ENCODE measurements at places on chromosomes 13 and 19.

GRCh38 chr13:113458253-113459065 is 5.2 kb upstream of the ADPRHL1 start:
- H3K4me3 ChIP-seq = no peak overlapping the region
- H3K27me3 ChIP-seq = no peaks in the 10 kb centered on the region
- DNase-seq = no peak
- H3K4me1 ChIP-seq = no peaks in the 10 kb centered on the region
- H3K36me3 ChIP-seq = peaks cover 12% of the 10 kb centered on the region
- H3K27ac ChIP-seq = no peak overlapping the region

GRCh38 chr19:10701955-10702525 is 801 bp downstream of the QTRT1 start:
- H3K36me3 ChIP-seq = no peaks in the 10 kb centered on the region
- peak overlapping the region; percentile 79 for H3K4me3 ChIP-seq
- peak; percentile 62 for DNase-seq
- peaks cover 7% of the 10 kb centered on the region for H3K27me3 ChIP-seq

- H3K27me3 ChIP-seq = peaks cover 10% of the 10 kb centered on the region
- no peak overlapping the region for H3K4me3 ChIP-seq
- DNase-seq = no peak
- H3K36me3 ChIP-seq = peaks cover 7% of the 10 kb centered on the region
- no peak overlapping the region for H3K27ac ChIP-seq
Measured at GRCh38 chr13:75279834-75280369, 202.1 kb downstream of the TBC1D4 start.

DNA sequence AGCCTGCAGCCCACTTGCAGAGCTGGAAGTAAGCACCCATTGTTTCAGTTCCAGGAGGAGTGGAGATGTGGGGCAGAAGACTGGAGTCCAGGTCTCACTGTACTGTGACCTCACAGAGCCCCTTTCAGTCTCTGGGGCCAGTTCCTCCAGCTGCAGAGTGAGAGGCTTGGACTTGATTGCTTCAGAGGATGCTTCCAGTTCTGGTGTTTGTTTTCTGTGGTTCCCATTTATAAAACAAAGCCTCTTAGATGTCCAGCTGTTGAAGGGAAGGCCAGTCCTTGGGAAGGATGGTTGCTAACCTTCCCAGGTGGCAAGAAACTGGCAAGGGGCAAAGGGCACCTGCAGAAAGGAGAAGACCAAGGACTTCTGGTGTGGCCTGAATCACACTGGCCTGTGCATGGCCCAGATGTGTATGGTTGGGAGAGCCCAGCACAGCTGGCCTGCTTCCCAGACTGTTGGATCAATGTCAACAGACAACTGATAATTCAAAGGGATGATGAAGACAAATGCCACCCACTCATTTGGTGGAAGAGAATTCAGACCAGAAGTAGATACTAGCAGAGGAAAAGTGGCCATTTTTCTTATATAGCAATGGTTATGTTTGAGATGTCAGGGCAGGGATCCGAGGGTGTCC is 218.5 kb downstream of the ZNF536 start:
- no peaks in the 10 kb centered on the region for H3K4me1 ChIP-seq
- no peak overlapping the region for H3K27ac ChIP-seq
- H3K36me3 ChIP-seq = no peaks in the 10 kb centered on the region
- DNase-seq = no peak
- no peaks in the 10 kb centered on the region for H3K27me3 ChIP-seq
- H3K4me3 ChIP-seq = no peak overlapping the region

DNA sequence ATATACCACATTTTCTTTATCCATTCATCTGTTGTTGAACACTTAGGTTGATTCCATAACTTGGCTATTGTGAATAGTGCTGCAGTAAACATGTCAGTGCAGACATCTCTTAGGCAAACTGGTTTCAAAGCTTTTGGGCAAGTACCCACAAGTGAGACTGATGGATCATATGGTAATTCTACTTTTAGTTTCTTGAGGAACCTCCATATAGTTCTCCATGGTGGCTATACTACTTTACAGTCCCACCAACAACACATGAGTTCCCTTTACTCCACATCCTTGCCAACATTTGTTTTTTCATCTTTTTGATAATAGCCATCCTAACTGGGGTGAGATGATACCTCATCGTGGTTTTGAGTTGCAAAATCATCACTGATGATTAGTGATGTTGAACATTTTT is 8.5 kb downstream of the CYSLTR2 start:
- no peak overlapping the region for H3K27ac ChIP-seq
- H3K4me1 ChIP-seq = peaks cover 8% of the 10 kb centered on the region
- no peak for DNase-seq
- H3K36me3 ChIP-seq = peaks cover 17% of the 10 kb centered on the region
- no peak overlapping the region for H3K4me3 ChIP-seq

- H3K27ac ChIP-seq = no peak overlapping the region
- DNase-seq = no peak
- H3K36me3 ChIP-seq = peaks cover 5% of the 10 kb centered on the region
- H3K4me1 ChIP-seq = no peaks in the 10 kb centered on the region
Measured at GRCh38 chr19:32388393-32388855, 17.1 kb upstream of the DPY19L3 start.

- H3K27me3 ChIP-seq = peaks cover 3% of the 10 kb centered on the region
- H3K36me3 ChIP-seq = peaks cover 18% of the 10 kb centered on the region
- DNase-seq = peak; percentile 58
- H3K4me1 ChIP-seq = peaks cover 73% of the 10 kb centered on the region
- peak overlapping the region; percentile 48 for H3K4me3 ChIP-seq
Measured at GRCh38 chr13:94327318-94327717, 152.2 kb downstream of the DCT start.

GRCh38 chr19:34687348-34687747 is 9.9 kb downstream of the ZNF302 start:
- no peak overlapping the region for H3K4me3 ChIP-seq
- peaks cover 2% of the 10 kb centered on the region for H3K27me3 ChIP-seq
- H3K27ac ChIP-seq = no peak overlapping the region
- H3K36me3 ChIP-seq = peaks cover 35% of the 10 kb centered on the region
- DNase-seq = no peak
- no peaks in the 10 kb centered on the region for H3K4me1 ChIP-seq

DNA sequence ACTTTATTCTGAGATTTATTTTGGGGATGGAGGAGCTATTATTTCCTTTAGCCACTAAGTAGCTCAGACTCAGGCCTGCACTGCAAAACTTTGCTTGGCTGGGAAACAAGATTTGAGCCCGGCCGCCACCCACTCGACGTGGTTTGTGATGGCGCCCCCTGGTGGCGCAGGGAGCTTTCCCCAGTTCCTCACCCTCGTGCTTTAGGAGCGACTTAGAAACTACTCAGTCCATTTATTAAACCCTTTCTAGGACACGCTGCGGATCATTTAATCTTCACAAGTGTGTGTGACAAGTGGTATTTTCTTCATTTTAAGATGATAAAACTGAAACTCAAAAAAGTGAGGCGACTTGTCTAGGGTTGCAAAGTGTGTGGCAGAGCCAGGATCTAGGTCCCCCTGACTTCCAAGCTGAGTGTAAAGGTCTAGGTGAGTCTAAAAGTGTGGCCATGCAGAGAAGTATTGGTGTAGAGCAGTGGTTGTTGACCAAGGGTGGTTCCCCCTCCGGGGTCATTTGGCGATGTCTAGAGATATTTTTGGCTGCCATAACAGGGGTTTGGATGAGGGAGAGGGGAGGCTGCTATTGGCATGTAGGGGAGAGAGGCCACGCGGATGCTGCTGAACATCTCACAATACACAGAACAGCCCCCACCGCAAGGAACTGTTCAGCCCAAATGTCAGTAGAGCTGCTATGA is 2.2 kb downstream of the CXCL17 start:
- H3K36me3 ChIP-seq = no peaks in the 10 kb centered on the region
- H3K4me1 ChIP-seq = peaks cover 35% of the 10 kb centered on the region
- H3K27me3 ChIP-seq = no peaks in the 10 kb centered on the region
- H3K4me3 ChIP-seq = peak overlapping the region; percentile 47

DNA sequence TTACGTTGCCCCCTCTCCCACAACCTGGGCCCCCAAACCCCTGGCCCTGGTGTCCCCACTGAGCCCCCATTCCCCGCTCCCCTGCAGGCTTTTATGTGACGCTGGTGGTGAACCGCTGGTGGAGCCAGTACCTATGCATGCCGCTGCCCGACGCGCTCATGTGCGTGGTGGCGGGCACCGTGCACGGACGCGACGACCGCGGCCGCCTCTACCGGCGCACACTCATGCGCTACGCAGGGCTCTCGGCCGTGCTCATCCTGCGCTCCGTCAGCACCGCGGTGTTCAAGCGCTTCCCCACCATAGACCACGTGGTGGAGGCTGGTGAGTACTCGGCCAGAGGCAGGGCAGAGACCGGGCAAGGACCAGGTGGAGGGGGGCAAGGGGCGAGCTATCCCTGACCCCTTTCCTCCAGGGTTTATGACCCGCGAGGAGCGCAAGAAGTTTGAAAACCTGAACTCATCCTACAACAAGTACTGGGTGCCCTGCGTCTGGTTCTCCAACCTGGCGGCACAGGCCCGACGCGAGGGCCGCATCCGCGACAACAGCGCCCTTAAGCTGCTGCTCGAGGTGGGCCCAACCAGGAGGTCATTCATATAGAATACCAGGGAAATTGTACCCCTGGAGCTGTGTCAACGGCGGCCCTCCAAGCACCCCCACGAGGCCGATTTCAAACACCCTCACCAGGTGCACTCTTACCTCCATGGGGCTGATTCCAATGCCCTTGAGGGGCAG is 3.0 kb downstream of the BEST2 start:
- no peaks in the 10 kb centered on the region for H3K36me3 ChIP-seq
- H3K27me3 ChIP-seq = peaks cover 26% of the 10 kb centered on the region
- no peak overlapping the region for H3K27ac ChIP-seq
- H3K4me1 ChIP-seq = peaks cover 5% of the 10 kb centered on the region

- H3K27me3 ChIP-seq = peaks cover 55% of the 10 kb centered on the region
- H3K36me3 ChIP-seq = no peaks in the 10 kb centered on the region
- no peak overlapping the region for H3K4me3 ChIP-seq
- no peak overlapping the region for H3K27ac ChIP-seq
- no peak for DNase-seq
Measured at GRCh38 chr19:29724746-29725145, 9.7 kb upstream of the C19orf12 start.

- no peak within 1 kb of the TSS for H3K27ac ChIP-seq
- H3K4me3 ChIP-seq = no peak within 1 kb of the TSS
- H3K4me1 ChIP-seq = no peaks in the 10 kb centered on the region
Measured at GRCh38 chr19:33621811-33622504, at the start of gene CHST8. Gene CHST8 (plus strand): TSS chr19:33621953. CDS start chr19:33689262, 67,309 bp downstream.

DNA sequence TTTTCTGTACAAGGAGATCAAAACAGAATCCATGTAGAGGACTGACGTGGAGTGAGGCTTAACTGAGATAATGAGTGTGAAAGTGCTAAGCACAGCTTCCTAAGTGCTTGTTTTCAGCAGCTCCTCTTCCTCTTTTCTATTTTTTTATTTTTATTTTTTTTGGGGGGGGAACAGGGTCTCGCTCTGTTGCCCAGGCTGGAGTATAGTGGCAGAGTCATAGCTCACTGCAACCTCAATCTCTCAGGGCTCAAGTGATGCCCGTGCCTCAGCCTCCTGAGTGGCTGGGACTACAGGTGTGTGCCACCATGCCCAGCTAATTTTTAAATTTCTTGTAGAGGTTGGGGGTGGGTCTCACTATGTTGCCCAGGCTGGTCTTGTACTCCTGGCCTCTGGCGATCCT is 5.6 kb upstream of the FOSB start:
- no peaks in the 10 kb centered on the region for H3K36me3 ChIP-seq
- H3K27ac ChIP-seq = no peak overlapping the region
- peaks cover 10% of the 10 kb centered on the region for H3K27me3 ChIP-seq
- no peak overlapping the region for H3K4me3 ChIP-seq

- DNase-seq = no peak
- no peaks in the 10 kb centered on the region for H3K27me3 ChIP-seq
- no peaks in the 10 kb centered on the region for H3K36me3 ChIP-seq
- no peak overlapping the region for H3K4me3 ChIP-seq
- H3K4me1 ChIP-seq = no peaks in the 10 kb centered on the region
Measured at GRCh38 chr13:25948910-25949309, 102.9 kb downstream of the SHISA2 start.

GRCh38 chr19:4991538-4991937 is 22.6 kb downstream of the KDM4B start:
- H3K27ac ChIP-seq = no peak overlapping the region
- peaks cover 4% of the 10 kb centered on the region for H3K36me3 ChIP-seq
- H3K4me3 ChIP-seq = no peak overlapping the region

- no peak overlapping the region for H3K4me3 ChIP-seq
- peaks cover 33% of the 10 kb centered on the region for H3K4me1 ChIP-seq
- peaks cover 69% of the 10 kb centered on the region for H3K36me3 ChIP-seq
- no peaks in the 10 kb centered on the region for H3K27me3 ChIP-seq
Measured at GRCh38 chr19:23772675-23773063, 14.0 kb upstream of the ZNF681 start.

DNA sequence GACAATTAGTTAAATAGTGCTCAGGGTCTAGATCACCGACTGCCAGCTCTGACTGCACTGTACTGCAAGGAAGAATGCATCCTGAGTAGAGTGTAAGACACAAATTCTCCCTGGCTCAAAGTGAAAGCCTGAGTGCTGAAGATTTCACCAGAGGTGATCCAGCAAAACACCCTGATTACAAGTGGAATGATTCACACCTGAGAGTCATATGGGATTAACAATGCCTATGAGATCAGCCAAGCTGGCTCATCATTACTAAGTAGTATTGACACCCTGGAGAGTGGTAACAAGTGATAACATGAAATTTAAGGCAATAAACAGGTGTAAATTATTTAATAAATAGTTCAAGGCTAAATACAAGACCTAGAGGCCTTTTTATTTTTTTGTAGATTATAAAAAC is 403.8 kb upstream of the PRR20A start:
- H3K4me3 ChIP-seq = no peak overlapping the region
- no peaks in the 10 kb centered on the region for H3K27me3 ChIP-seq
- no peaks in the 10 kb centered on the region for H3K4me1 ChIP-seq
- no peak overlapping the region for H3K27ac ChIP-seq
- H3K36me3 ChIP-seq = no peaks in the 10 kb centered on the region
- DNase-seq = no peak

DNA sequence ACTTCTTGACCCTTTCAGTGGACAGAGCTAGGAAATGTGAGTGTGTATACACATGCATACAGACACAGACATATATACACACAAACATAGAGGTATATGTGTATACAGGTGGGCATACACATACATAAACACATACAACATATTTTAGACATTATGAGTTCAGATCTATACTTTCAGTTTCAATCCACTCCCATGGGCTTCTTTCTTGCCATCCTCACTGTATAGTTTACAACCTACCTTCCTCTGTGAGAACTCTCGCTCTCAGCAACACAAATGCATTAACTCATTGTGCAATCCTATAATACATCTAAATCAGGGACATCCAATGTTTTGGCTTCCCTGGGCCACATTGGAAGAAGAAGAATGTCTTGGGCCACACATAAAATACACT is 21.2 kb upstream of the SCEL start:
- H3K27ac ChIP-seq = no peak overlapping the region
- no peaks in the 10 kb centered on the region for H3K27me3 ChIP-seq
- H3K36me3 ChIP-seq = no peaks in the 10 kb centered on the region
- no peak for DNase-seq

All from activated CD8-positive, alpha-beta memory T cell treated with anti-CD3 and anti-CD28 coated beads, Interleukin-2, amount 10 ng/mL, durations not matched to agents 7 days and 5 days (primary cell).